ENCODE measurements at places on chromosomes 6 and 20. TPM values are rescaled to one million over a fixed set of nuclear protein-coding genes. Genes with fewer than 3 reads are reported as not detected.

DNA sequence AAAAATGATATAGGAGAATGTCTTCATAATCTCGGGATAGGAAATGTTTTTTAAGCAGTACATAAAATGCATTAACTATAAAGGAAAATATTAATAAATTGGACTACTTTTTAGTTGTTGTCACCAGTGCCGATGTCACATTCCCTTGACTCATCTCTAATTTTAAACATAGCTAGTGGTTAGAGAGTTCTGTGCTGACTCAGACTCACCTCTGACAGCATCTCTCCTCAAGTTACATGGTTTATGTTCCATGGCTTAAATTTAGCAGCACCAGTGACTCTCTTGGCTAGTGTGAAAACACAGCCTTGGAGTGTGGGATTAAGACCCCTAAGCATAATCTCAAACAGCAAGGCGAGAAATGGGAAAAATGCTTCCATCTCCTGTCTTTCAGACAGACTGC, 311.8 kb upstream of the MMS22L start:
- peak; percentile 50 for DNase-seq

- DNase-seq, result no peak
Measured at GRCh38 chr20:62755817-62756724, 40.2 kb upstream of the MRGBP start.

GRCh38 chr20:10800288-10800687, 126.5 kb upstream of the JAG1 start:
- no peak for DNase-seq

DNA sequence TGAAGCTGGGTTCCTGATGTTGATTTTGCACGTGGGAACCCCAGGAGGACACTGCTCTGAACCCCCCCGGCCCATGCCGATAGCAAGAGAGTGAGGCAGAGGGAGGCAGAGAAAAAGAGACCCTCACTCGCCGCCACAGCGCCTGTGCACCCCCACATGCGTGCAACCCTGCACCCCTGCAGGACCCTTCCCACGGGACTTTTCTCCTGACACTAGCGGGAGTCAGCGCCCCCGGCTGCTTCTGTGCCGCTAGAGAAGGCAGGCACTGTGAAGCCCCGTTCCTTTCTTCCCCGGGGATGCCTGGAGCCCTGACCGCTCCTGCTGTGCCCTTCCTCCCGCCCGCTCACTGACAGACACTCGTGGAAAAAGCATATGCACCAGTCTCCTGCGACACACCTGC, 67.4 kb downstream of the GMPR start:
- DNase-seq, result no peak

DNA sequence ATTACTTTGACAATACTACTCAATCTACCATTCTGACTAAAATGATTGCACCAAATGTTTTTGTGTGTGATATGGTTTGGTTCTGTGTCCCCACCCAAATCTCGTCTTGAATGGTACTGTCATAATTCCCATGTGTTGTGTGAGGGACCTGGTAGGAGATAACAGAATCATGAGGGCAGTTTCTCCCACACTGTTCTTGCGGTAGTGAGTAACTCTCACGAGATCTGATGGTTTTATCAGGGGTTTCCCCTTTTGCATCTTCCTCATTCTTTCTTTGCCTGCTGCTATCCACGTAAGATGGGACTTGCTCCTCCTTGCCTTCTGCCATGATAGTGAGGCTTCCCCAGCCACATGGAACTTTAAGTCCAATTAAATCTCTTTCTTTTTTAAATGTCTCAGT, 20.8 kb downstream of the SYCP2 start:
- no peak for DNase-seq

DNA sequence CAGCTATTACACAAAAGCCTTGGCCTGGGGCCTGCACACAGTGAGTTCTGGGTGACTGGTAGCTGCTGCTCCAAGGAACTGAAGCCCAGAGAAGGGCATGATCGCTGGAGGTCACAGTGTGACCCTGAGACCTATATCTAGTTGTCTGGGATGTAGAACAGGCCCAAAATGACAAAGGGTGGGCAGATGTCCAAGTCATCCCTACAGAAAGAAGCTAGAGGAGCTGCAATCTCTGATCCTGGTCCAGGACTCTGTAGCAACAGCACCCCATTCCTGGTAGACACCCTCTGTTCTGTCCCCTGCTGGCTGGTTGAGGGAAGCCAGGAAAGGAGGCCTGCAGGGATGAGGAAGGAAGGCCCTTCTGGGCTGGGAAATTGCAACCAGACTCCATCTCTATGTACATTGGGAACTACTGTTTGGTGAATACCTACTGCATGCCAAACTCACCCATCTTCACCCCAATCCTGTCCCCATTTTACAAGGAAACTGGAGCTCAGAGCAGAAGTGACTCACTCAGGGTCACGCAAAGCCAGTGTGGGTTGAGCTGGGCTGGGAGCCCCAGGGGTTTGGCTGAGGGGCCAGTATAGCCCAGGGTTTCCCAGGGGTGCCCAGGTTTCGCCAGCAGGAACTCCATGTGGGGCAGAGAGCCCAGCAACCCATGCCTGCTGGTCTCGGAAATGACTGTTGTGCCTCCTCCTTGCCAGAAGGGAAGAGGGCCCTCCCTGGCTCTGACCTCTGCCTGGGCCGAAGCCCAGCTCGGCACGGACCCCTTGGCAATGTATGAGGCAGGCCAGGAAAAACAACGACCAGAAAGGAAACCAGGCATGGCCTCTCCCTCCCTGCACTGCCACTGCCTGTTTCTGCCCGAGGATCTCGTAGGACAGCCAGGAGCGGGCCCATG, 44.9 kb upstream of the TLDC2 start:
- DNase-seq, result peak; percentile 43

DNA sequence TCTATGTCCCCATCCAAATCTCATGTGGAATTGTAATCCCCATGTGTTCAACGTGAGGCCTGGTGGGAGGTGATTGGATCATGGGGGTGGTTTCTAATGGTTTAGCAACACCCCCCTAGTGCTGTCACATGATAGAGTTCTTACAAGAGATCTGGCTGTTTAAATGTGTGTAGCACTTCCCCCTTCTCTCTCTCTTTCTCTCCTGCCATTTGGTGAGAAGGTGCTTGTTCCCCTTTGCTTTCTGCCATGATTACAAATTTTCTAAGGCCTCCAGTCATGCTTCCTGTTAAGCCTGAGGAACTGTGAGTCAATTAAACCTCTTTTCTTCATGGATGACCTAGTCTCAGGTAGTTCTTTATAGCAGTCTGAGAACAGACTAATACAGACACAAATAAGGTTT, 165.4 kb downstream of the OGFRL1 start:
- no peak for DNase-seq

GRCh38 chr6:7254980-7255835, 57.8 kb downstream of the SSR1 start:
- peak; percentile 29 for DNase-seq

DNA sequence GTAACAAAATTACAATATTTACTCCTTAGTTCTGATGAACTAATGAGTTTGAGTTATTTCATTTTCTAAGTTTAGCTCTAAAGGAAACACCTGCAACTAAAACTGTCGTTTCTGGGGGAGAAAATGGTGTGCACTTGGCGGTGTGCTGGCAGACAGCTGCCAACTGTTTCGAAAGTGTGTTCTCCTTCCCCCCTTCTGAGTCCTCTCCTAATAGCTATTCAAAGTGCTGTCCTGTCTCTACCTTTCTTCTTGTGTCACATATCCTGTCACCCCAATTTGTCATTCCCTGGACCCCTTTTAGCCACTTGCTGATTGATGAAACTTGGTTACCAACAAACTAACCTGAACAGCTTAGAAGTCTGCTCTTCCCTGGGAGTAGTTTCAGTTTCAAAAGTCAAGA, 4.9 kb upstream of the UBE2J1 start:
- DNase-seq, result no peak

DNA sequence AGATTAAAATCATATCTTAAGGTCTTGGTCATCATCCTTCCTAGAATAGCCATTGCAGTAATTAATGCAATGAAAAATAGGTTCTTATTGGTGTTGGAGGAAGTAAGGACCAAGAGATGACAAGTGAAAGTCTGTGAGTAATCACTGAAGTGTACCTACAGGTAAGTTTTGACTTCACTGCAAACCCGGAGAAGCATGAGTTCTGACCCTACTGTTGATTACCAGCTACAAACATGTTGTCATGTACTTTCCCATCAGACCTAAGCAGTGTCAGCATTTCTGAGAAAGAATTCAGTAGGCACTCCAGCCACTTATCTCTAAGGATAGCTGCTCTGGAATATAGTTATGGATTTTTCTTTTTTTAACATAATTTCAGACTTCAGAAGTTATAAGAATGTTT, 280.9 kb downstream of the ZFAND3 start:
- DNase-seq, result no peak

GRCh38 chr6:83215131-83216047, 22.2 kb downstream of the RWDD2A start:
- peak; percentile 82 for DNase-seq

DNA sequence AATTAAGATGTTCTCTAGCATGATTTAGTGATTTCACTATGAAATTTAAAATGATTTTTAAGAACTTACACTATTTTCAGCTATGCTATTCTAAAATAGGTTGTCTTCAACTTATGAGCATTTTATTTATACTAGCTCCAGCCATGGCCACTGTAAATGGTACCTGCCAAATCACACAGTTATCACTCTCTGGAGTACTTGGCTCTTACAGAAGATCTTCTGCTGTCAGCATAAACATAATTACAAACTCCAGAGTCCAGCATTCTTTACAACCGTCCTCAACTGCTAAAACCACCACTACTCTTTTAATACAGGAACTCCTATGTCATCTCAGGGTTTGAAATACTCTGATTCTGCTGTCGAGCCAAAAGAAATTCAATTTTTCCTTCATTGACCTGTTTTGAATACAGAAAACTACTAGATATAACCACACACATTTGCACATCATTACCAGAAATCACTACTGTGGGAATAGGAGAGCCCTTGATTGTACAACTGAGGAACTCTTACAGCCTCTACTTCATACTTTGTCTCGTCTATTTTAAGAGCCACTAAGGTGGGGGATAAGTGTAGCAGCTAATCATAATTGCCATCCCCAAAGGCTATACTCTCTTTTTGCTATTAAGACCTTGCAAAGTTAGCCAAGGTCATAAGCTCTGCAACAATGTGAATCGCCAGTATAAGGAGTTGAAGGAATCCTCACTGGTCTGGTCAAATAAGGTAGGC, 93.7 kb downstream of the PHIP start:
- peak; percentile 3 for DNase-seq

- DNase-seq, result peak; percentile 33
Measured at GRCh38 chr6:37134036-37134395, 35.9 kb upstream of the PIM1 start.

GRCh38 chr6:2959909-2960719, 11.3 kb downstream of the SERPINB6 start:
- DNase-seq, result peak; percentile 34

DNA sequence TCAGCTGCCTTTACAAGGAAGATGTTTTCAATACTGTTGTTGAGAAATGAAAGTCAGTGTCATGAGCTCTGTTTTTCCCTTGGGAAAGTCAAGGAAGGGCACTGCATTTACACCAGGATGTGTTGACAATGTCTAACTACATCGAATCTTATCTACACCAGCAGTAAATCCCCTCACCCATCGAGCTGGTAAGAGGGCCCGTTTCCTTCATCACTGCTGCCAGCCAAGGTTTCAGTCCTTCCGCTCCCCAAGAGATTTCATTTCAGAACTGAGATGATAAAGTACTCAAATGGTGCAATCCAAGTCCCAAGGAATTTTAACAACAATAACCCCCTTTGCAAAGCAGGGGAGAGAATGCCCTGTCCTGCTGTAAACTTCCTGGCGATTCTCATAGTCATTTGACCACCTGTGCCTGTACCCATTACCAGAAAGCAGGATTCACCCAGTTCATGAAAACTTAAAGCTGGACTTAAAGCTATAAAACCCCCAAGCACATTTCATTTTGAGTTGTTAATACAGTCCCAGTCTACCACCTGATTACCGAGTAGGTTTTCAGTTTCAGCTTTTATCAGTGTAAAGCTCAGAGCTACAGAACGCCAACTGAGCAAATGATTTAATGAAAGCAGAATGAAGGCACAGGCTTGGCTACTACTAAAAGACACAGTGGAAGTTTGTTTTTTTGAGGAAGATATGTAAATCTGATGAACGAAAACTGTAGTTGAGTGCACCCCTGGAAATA, 122.5 kb upstream of the TAB2 start:
- no peak for DNase-seq

DNA sequence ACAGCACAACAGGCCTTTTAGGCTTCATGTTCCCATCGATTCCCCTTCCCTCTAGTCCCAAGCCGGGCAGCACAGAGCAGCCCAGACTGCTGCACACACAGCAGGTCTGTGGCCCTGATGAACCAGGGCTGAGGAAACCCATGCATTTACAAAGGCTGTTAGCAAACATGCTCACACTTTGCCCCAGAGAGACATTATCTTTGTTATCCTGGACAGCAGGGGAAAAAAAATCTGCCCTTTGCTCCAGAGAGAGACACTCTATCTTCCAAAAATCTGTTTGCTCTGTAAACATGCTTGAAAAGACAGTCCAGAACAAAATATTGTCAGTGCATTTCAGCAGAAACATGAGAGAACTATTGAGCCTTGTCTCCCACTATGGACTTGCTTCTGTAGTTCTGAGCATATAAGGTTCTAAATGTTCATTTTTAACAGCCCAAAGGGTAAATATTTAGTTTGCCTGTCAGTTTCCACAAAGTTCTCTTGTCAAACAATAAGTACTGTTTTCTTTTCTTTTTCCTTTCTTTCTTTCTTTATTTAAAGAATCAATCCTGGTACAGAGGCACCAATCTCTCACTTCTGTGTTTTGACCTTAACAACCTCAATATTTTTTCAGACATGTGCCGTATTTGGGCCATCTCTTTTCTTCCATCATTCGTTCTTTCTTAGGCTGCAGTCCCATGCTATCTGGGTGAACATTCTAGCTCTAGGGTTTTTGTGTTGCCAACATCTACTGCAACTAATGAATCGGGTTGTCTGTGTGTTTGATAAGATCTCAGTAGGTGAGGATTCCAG, 468.0 kb downstream of the EPM2A start:
- no peak for DNase-seq

SPATS1 gene
- not detected for total RNA-seq

PLA2G7 gene
- total RNA-seq, result 0.48 TPM

C6orf15 gene
- total RNA-seq, result not detected

SFTA2 gene
- total RNA-seq, result not detected

MICB gene
- 0.24 TPM for total RNA-seq

CLPSL1 gene
- not detected for total RNA-seq

FOXQ1 gene
- total RNA-seq, result not detected

PRPH2 gene
- 1.4 TPM for total RNA-seq

PTCHD4 gene
- 3.4 TPM for total RNA-seq

MUCL3 gene
- 2.4 TPM for total RNA-seq

PRSS35 gene
- 34.7 TPM for total RNA-seq

Data from umbilical cord (tissue), 2 donors.